ENCODE measurements at places on chromosomes 13 and 19. TPM values are rescaled to one million over a fixed set of nuclear protein-coding genes. Genes with fewer than 3 reads are reported as not detected.

Gene MYO16
- 0.16 TPM for polyA plus RNA-seq

Gene RETN
- polyA plus RNA-seq: 33.1 TPM

Gene KIR2DL3
- 0.05 TPM for polyA plus RNA-seq

Gene ERICH6B
- not detected for polyA plus RNA-seq

Gene CBLC
- 2.0 TPM for polyA plus RNA-seq

Gene ALOX5AP
- polyA plus RNA-seq: 36.9 TPM

Gene ZNF433
- 6.3 TPM for polyA plus RNA-seq

DNA sequence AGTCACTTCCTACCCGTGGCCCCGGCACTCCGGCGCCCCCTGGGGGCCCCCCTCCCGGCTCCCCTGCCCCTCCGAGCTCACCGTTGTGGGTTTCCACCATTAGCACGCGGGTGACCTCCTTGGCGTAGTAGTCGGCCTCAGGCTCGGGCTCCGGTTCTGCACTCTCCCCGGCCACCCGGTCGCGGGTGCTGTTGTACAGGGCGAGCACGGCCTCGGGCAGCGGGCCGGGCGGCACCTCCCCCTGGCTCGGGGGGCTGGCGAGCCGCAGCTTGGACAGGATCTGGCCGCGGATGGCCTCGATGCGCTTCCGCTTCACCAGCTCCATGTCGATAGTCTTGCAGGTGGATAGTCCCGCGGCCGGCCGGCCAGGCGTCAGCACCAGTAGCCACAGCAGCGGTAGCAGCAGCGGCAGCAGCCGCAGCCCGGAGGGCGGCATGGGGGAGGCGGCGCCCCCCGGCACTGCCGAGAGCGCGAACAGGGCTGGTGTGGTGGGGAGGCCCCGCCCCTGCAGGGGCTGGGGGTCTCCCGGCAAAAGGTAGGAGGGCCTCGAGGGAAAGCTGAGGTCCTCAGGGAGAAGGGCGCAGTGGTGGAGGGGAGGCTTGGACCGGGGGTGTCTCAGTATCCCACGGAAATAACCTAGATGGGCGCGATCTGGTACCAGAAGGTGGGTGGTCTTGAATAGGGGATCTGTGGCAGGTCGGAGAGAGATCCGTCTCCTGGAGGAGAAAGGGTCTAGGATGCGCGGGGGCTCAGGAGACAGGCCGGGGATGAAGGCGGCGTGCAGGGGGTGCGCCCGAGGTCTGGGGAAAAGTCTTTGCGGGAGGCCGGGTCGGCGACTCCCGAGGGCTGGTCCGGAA lies 885 bp downstream of the TGFB1 start:
- H3K36me3 ChIP-seq: peaks cover 4% of the 10 kb centered on the region
- peak overlapping the region; percentile 82 for H3K27ac ChIP-seq
- peak; percentile 65 for DNase-seq
- peaks cover 4% of the 10 kb centered on the region for H3K27me3 ChIP-seq
- peaks cover 60% of the 10 kb centered on the region for H3K4me1 ChIP-seq

DNA sequence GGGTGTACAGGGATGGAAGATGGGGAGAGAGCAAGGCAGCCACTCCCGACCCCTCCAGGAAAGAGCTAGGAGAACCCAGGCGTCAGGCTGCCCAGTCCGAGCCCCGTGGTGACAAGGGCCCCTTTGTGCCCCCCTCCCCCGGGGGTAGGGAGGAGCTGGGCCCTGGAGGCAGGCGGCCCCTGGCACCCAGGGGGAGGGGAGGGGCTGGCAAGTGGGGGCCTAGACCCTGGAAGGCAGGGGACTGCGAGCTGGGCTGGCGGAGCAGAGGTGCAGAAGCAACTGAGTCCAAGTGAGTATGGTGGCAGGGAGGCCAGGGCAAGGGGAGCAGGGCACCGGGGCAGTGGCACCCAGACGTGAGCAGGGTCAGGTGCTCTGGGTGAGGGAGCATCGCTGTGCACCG lies at the start of gene MAG:
TSS of gene MAG (plus strand) at position 246 of the 400 bp plus-strand sequence. CDS start 3,248 bp downstream, outside the sequence.
- H3K4me3 ChIP-seq: no peak within 1 kb of the TSS
- peaks cover 10% of the 10 kb centered on the region for H3K4me1 ChIP-seq
- no peaks in the 10 kb centered on the region for H3K36me3 ChIP-seq

- peak; percentile 80 for DNase-seq
- H3K27me3 ChIP-seq: no peaks in the 10 kb centered on the region
- no peaks in the 10 kb centered on the region for H3K36me3 ChIP-seq
- no peak overlapping the region for H3K4me3 ChIP-seq
- H3K4me1 ChIP-seq: peaks cover 6% of the 10 kb centered on the region
Observed at GRCh38 chr19:57406516-57407123, 4.3 kb upstream of the ZNF17 start.

DNA sequence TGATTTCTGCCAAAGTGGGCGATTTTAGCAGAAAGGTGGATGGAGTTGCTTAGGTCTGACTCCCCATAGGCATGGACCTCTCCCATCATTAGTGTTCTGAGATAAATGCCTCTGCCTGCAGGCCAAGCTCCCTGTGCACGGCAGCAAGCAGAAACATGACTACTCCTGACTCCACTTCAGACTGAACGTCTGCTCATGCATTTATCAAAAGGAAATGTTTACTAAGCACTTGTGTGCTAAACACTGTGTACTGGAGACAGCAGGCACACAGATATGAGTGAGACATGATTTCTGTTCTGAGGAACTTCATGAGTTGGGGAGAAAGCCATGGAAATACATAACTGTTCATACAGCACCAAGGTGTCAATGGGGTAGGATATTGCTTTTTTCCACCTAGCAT lies 149.6 kb downstream of the MIPEP start:
- no peaks in the 10 kb centered on the region for H3K27me3 ChIP-seq
- H3K36me3 ChIP-seq: no peaks in the 10 kb centered on the region
- DNase-seq: no peak
- H3K4me1 ChIP-seq: peaks cover 7% of the 10 kb centered on the region

- H3K36me3 ChIP-seq: no peaks in the 10 kb centered on the region
- H3K27ac ChIP-seq: no peak overlapping the region
- no peaks in the 10 kb centered on the region for H3K27me3 ChIP-seq
Observed at GRCh38 chr13:38944219-38944618, 46.4 kb downstream of the STOML3 start.

DNA sequence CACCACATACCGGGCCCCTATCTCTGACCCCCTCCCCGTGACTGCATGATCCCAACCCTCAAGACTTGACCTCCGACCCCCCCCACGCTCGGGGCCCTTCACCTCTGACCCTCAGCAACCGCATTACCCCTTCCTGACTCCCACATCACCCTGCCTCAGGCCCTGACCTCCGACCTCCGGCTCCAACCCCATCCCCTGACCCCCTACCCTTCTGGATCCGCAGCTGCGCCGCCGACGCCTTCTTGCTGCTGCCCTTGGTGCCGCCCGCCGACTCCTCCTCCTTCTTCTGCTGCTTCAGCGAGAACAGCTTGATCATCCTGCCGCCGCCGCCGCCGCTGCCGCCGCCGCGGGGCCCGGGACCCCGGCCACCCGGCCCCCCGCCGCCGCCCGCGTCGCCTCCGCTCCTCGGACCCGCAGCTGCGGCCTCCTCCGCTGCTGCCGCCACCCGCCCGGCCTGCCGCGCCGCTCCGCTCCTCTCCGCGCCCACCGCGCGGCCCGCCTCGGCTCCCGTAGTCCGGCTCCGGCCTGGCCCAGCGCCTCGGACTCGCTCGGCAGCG lies at the start of gene UBE2M:
TSS of gene UBE2M (minus strand) at position 546 of the 557 bp plus-strand sequence. CDS start at position 316, 230 bp downstream.
- H3K36me3 ChIP-seq: peaks cover 14% of the 10 kb centered on the region
- H3K27me3 ChIP-seq: peaks cover 14% of the 10 kb centered on the region
- no peak for DNase-seq
- H3K27ac ChIP-seq: peak within 1 kb of the TSS; percentile 99
- H3K4me1 ChIP-seq: peaks cover 46% of the 10 kb centered on the region

GRCh38 chr19:11418549-11419506 lies at the start of gene RGL3:
Gene RGL3, minus strand, starts transcription at chr19:11419314. Its CDS starts 36 bp downstream, at chr19:11419278.
- no peak within 1 kb of the TSS for H3K27ac ChIP-seq
- peaks cover 91% of the 10 kb centered on the region for H3K27me3 ChIP-seq
- H3K36me3 ChIP-seq: no peaks in the 10 kb centered on the region
- H3K4me1 ChIP-seq: peaks cover 5% of the 10 kb centered on the region

DNA sequence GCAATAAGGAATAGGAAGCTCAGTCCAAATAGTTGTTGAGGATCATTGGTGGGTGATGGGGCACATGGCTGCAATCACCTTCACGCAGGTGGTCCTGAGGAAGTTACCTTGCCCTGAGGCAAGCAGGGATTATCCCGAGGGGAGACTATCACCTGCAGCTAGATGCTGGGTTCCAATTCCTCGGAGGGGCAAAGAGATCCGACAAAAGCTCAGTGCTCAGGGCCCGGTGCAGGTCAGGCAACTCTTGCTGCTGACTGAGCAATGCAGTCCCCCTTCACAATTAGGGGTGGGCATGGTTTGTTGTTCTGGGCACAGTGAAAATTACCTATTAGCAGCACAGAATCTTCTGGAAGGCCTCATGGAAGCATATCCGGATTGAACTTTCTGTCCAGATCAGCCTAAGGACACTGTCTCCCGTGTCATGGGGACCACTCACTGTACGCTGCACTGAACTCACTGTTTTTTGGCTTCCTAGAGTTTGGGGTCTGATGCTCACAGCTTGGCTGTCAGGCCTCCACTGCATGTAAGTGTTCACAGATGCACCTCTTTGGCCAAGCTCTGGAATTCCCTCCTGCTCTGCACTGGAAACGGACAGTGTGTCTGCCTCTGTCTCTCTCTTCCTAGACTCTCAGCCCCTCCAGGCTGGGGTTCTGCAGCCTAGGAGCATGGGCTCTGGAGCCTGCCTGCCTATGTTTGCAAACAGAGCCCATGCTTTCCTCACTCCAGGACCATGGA lies 372.7 kb downstream of the ZNF536 start:
- no peak overlapping the region for H3K4me3 ChIP-seq
- no peak for DNase-seq
- H3K36me3 ChIP-seq: no peaks in the 10 kb centered on the region
- no peaks in the 10 kb centered on the region for H3K4me1 ChIP-seq
- no peak overlapping the region for H3K27ac ChIP-seq

DNA sequence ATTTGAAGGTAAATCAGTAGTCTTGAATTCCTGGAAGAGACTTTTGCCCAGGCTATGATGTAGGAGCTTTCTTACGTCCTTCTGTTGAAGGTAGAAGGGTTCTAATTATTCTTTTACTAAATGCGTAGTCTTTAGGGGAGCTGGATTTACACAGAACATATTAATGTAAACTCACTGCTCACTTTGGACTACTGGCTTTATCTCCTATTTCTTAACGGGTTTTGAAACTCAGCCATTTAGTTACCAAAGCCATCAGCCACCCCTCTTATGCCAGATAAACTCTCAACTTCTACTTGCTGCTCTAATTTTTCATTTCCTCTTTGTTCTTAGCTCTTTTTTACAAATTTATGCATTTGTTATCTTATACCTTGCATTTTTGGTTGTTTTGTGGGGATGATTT lies 81.5 kb downstream of the FNDC3A start:
- H3K27me3 ChIP-seq: no peaks in the 10 kb centered on the region
- H3K4me1 ChIP-seq: no peaks in the 10 kb centered on the region
- no peak overlapping the region for H3K4me3 ChIP-seq
- no peaks in the 10 kb centered on the region for H3K36me3 ChIP-seq
- no peak overlapping the region for H3K27ac ChIP-seq
